ENCODE measurements at places on chromosomes 13 and 19.

DNA sequence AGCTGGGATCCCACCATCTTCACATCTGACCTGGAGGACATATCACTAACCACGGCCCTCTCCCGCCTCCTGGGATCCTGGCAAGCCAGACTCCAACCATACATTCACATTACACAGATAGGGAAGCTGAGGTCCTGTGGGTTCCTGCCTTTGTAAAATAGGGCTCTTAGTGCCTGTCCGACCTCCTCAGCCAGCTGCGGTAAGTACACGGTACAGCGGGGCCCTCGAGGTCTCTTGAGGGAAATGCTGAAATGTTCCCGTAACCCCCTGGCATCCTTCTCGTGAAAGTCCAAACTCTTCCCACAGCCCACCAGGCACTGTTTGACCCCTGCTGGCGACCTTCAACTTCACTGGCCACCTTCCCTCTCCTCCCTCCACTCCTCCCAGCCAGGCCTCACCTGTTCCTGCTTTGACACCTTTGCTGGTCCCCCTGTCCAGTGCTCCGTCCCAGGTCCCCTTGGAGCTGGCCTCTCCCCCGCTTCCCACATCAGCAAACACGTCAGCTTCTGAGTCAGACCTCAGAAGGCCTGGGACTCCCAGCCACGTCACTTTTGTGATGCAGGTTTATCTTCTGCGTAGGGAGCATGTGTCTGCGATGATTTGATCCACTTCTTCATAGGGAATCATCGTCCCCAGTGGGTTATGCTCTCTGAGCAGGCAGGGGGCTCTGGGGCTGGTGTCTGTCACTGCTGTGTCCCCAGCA is 8.8 kb upstream of the GNG7 start:
- no peak for DNase-seq

DNA sequence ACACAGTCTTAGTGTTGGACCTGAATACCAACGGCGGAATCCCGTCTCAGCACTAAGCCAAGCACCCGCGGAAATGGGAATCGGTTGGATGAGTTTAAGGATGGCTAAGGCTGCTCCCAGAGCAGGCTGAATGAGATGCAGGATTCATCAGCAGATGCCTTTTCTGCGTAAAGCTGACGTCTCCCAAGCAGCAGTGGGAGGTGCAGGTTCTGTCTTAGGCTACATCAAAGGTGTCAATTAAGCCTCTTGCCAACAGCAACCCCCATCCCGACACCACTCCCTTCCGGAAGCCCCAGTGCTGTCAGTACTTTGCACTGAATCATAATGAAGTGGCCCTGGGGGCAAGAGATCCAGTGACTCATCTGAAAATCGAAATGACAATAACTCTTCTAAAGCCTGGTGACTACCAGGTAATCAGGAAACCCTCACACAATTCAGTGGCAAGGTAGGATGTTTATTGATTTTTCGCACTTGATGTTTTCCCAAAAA is 275.6 kb downstream of the DCLK1 start:
- peak; percentile 87 for DNase-seq

- no peak for DNase-seq
These were observed 26.1 kb downstream of the ZMYM2 start for GRCh38 chr13:19984430-19985218.

- no peak for DNase-seq
These were observed 21.5 kb upstream of the GARRE1 start for GRCh38 chr19:34232566-34233481.

DNA sequence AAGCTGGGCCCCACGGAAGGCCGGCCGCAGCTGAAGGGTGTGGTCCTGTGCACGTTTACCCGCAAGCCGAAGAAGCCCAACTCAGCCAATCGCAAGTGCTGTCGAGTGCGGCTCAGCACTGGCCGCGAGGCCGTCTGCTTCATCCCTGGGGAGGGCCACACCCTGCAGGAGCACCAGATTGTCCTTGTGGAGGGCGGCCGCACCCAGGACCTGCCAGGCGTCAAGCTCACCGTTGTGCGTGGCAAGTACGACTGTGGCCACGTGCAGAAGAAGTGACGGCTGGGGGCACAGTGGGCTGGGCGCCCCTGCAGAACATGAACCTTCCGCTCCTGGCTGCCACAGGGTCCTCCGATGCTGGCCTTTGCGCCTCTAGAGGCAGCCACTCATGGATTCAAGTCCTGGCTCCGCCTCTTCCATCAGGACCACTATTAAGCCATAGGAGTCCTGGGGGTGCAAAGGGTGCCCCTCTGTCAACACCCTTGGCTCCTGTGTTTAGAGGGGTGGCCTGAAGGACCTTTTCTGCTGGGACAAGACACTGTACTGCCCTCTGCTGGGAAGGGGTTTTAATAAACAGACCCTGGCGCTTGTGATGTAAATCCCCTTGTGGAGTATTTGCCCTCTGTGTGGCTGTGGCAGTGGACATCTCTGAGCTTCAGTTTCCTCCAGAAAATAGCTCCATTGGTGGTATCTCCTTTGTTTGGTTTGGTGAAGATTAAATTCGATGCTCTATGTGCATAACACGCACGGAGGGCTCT is 1.9 kb downstream of the MRPS12 start:
- peak; percentile 16 for DNase-seq

DNA sequence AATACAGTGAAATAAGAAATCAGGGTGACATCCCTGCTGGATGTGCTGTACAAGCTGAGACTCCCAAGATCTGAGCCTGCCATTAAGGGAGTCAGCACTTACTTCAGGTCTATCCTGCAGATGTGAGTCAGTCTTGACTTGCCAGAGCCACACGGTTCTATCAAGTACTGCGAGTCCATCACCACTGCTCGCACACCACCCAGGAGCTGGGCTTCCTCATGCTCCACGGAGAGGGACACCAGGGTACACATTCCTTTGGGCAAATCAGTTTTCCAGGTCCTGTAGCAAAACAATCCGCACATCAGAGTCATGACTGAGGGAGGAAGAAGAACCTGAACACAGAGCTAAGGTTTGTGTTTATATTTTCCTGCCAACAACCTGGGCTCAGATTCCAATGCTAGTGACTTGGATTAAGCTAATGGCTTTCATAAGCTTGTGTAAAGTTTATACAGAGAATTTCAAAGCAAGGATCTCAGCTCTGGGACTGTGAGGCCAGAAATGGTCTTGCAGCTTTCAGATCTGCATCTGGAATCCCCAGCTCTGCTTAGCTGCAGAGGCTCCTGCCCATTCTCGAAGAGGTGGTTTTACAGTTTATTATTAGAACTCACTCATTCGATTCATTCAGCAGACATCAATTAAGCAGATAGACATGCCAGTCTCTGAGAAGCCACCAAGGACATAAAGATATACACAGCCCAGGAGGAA is 90.6 kb downstream of the KL start:
- DNase-seq: no peak

DNA sequence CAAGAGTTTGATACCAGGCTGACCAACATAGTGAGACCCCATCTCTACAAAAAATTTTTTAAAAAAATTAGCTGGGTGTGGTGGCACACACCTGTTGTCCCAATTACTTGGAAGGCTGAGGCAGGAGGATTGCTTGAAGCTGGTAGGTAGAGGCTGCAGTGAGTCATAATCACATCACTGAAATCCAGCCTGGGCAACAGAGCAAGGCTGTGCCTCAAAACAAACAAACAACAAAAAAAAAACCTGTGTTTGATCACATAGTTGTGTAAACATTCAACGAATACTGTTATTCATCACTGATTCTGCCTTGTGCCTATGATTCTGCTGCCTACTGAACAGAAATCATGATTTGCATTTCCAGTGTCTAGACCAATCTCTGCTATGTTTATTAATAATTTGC is 134.0 kb downstream of the TBC1D4 start:
- DNase-seq: no peak

DNA sequence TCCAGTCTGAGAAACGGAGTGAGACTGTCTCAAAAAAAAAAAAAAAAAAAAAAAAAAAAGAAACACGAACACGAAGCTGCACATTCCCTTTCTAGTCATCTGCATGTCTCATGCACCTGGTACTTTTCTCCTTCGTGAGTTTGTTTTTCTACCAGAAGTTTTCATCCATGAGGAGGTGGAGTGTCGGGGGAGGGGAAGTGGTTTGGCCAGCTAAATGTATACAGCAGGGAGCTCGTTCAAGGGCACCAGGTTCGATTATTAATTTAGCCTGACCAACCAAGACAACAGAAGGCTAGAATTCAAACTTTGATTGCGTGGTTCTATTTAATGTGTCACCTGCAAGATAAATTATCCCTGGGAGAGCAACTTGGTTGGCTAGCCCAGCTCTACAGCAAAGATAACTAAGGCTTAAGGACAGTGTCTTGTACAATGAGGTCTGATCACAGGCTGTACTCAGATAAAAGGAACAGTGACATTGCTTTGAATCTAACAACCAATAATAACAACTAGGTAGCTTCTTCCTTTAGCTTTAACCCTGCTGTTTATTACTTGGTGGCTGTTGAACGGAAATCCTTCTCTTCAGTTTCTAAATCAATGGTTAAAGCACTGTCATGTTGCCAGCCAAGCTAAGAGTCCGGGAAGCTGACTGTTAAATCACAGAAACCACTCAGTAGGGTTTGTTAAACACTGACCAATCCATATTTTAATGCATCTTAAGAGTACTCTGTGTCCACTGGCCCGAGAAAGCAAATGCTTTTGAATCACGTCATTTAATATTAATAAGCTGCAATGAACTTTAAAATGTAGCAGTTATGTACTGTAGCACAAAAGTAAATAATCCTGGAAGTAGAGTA is 98.4 kb upstream of the STARD13 start:
- DNase-seq: peak; percentile 5

DNA sequence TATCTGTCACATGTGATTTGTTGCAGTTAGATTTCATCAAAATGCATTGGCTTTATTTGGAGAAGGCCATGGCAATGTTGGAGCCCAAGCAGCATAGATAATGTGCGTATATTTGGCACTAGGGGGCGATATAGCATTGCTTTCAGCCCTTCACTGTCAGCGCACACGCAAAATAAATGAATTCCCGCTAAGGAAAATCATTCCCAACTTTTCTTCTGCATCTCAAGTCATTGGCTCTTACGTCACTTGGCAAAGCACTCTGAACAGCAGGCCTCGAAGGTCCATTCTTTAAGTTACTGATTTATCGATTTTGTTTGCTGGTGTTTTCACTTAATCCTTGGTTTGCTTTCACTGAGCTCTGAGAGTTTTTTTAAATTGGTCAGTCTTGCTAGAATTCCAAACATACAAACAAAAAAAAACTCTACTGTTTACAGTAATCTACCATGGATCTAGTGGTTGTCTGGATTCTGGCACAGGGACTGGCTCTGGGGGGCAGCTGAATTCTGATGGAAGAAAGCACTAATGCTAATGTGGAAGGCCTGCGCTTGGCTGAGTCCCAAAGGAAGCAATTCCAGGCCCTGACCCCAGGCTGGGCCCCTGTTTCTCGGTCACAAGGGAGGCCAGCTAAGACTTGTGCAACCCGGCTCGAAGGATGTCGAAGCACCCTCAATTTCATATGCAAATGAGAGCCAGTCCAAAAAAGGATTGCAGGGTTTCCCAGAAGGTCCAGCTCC is 97.7 kb upstream of the IPO5 start:
- peak; percentile 90 for DNase-seq

DNA sequence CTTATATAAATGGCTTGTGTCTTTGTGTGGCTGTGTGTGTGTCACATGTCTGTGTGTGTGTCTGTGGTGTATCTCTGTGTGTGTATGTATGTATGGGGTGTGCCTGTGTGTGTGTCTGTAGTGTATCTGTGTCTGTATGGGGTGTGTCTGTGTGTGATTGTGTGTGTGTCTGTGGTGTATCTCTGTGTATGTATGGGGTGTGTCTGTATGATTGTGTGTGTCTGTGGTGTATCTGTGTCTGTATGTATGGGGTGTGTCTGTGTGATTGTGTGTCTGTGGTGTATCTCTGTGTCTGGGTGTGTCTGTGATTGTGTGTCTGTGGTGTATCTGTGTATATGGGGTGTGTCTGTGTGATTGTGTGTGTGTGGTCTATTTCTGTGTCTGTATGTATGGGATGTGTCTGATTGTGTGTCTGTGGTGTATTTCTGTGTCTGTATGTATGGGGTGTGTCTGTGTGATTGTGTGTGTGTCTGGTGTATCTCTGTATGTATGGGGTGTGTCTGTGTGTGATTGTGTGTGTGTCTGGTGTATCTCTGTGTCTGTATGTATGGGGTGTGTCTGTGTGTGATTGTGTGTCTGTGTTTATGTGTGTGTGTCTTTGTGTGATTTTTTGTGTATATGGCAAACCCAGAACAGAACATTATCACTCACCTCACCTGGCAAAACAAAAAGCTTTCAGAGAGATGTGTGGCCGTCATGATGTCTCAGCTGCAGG is 56.1 kb upstream of the MCF2L start:
- no peak for DNase-seq

GRCh38 chr13:100364591-100364990 is 224.0 kb downstream of the GGACT start:
- DNase-seq: no peak

DNA sequence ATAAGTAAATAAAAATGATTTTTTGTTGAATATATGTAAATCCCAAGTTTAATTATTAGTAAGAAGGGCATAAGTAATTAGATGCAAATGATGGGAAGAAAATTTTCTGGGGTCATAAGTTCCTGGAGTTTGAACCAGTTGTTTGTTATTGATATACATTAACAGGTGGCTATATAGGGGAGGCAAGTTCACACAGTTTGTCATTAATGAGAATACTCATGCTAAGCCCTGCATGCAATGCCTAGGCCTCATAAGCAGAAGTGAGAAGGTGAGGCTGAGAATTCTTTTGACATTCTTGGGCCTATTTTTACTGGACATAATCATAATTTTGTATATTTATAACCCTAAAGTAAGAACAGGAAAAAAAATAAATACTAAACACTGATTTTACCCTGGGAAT is 1210.7 kb upstream of the PCDH9 start:
- DNase-seq: no peak

GRCh38 chr19:291561-292280 is 518 bp upstream of the PLPP2 start:
- DNase-seq: no peak

DNA sequence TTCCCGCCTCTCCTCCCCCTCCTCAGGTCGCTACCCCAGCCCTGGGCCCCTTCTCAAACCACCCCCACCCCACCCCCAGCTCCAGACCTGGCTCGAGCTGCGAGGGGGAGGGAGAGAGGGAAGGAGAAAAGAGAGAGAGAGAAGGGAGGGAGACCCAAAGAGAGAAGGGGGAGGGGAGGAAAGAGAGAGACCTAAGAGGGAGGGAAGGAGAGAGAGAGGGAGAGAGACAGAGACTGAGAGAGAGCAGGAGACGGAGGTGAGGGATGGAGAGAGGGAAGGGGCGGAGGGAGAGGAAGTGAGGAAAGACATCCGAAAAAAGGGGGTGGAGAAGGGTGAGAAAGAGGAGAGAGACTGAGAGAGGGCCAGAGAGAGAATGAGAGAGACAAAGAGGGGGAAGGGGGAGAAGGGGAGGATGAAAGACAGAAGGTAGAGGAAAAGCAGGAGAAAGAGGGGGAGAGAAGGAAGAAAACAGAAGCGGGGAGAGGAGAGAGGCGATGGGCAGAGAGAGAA is 2.0 kb upstream of the SPACA6 start:
- no peak for DNase-seq

- no peak for DNase-seq
These were observed 247.3 kb upstream of the SOX21 start for GRCh38 chr13:94959626-94960025.

- no peak for DNase-seq
These were observed 703 bp upstream of the TPM4 start for GRCh38 chr19:16075430-16076153.
